ENCODE measurements at places on chromosomes 7 and 10.

DNA sequence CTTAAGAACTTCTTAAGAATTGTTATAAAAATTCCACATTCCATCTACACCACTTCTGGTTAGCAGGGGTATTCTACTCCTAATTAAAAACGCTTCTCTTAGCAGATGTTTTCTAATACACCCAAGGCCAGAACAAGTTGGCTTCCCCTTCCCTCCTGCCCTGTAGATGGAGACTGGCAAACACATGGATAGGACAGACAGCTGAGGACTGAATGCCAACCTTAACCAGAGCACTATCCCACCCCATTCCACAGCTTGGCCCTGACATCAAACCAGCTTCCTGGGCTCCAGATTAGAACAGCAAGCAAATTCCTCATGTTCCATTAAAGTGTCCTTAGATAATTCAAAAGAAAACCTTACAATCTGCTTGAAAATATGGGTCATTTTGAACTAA is 56.6 kb upstream of the IL6 start:
- DNase-seq, result no peak

GRCh38 chr7:97007583-97007861 is 2.2 kb downstream of the DLX6 start:
- DNase-seq, result no peak

- DNase-seq, result peak; percentile 94
These were observed 4.4 kb upstream of the ABHD11 start for GRCh38 chr7:73742753-73743641.

DNA sequence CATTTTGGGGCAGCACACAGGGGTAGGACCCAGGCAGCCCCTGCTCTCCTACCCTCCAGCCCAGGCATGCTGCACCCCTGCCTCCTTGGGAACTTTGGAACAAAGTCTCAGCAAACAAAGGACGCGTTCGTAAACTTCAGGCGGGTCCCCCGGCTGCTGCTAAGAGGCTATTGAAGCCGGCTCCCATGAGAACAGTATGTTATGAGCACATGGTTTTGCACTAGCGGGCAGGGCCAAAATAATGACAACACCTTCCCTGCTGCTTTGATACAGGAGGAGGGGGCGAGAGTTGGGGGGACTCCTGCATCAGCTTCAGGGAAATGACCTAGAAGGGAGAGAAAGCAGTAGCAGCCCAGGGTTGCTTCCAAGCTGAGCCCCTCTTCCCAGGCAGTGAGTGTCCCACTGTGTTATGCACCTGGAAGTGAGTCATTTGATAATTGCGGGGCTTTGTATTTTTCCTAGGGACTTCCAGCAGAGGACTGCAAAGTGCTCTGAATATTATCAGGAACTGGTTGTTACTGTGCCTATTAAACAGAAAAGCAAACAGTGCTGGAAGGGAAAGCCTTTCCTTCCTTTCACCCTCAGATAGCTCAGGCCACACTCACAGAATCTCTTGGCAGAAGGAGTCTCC is 6.9 kb downstream of the ITPRIP start:
- DNase-seq, result no peak

DNA sequence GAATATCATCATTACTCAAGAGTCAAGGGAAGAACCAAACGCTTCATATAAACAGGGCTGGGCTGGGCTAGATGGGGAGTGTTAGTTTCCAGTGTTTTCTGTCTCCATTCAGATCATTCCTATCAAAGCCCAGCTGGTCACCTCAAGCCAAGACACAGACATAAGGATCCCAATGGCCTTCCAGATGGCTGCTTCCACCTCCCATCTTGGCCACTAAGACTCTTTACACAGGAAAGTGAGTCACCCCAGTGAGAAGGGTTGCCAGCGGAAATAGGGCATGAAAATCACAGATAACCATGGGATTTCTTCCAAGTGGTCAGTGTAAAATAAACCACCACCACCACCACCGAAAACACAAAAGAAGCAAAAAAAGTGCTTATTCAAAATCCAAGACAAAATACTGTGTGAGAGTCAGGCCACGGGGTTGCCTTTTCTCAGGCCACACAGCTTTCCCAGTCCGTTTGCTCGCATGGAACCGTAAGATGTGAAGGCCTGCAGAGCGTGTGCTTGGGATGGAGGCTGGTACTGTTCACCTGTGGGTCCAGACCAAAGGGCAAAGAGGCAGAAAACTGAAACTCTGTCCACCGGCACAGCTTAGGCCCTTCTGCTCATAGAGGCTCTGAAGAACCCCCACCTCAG is 5.6 kb downstream of the PRSS2 start:
- DNase-seq, result no peak

- DNase-seq, result no peak
These were observed 36.6 kb downstream of the POR start for GRCh38 chr7:75951506-75951905.

- no peak for DNase-seq
These were observed 13.5 kb upstream of the RPEL1 start for GRCh38 chr10:103232131-103232673.

- DNase-seq, result no peak
These were observed 4.8 kb upstream of the ADD3 start for GRCh38 chr10:110002801-110003523.

GRCh38 chr7:91263384-91264045 is 718 bp upstream of the FZD1 start:
- peak; percentile 72 for DNase-seq

GRCh38 chr10:8389630-8390029 is 335.1 kb downstream of the GATA3 start:
- DNase-seq, result no peak

- no peak for DNase-seq
These were observed 81.3 kb upstream of the ZNF438 start for GRCh38 chr10:31112961-31113360.

- no peak for DNase-seq
These were observed 74.4 kb downstream of the SEPTIN7 start for GRCh38 chr7:35875292-35875691.

Data from NCI-H2107 (cell line).